ENCODE measurements at places on chromosomes 11 and 22. TPM values are rescaled to one million over a fixed set of nuclear protein-coding genes. Genes with fewer than 3 reads are reported as not detected.

The TBX1 gene
- polyA plus RNA-seq, result 14.7 TPM

The KCNE3 gene
- 8.7 TPM for polyA plus RNA-seq

The RIC8A gene
- polyA plus RNA-seq, result 109 TPM

The RHOD gene
- not detected for polyA plus RNA-seq

The LRRC75B gene
- polyA plus RNA-seq, result 2.8 TPM

The IPO7 gene
- 69.1 TPM for polyA plus RNA-seq
